Stimulated activated CD4-positive, alpha-beta T cell treated with anti-CD3 and anti-CD28 coated beads, Interleukin-1b, Interleukin-23, amount 100 ng/mL, for 24 hours (primary cell): ENCODE measurements at places on chromosomes 6 and 20.

GRCh38 chr20:49979030-49979832 lies 3.5 kb upstream of the SNAI1 start:
- peak; percentile 43 for DNase-seq

- no peak for DNase-seq
Measured at GRCh38 chr20:14790190-14790589, 452.8 kb upstream of the FLRT3 start.

GRCh38 chr6:32603888-32604287 lies 14.2 kb upstream of the HLA-DRB1 start:
- no peak for DNase-seq

DNA sequence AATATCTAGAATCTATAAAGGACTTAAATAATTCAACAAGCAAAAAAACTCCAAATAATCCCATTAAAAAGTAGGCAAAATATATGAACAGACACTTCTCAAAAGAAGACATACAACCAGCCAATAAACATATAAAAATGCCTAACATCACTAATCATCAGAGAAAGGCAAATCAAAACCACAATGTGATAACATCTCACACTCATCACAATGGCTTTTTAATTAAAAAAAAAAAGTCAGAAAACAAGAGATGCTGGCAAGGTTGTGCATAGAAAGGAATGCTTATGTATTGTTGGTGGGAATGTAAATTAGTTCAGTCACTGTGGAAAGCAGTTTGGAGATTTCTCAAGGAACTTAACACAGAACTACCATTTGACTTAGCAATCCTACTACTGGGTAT lies 979.6 kb upstream of the MAP3K7 start:
- no peak for DNase-seq

DNA sequence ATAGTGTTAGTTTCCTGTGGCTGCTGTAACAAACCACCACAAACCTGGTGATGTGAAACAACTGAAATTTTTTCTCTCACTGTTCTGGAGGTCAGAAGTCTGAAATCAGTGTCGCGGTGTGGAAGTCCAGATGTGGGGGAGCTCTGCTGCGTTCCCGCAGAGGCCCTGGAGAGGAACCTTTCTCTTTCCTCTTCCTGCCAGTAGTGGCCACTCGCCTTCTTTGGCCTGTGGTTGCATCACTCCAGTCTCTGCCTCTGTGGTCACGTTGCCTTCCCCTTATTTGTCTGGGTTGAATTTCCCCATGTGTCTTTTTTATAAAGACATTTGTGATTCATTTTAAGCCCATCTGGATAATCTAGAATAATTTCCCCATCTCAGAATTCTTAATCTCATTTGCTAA lies 295.5 kb upstream of the FLRT3 start:
- no peak for DNase-seq

DNA sequence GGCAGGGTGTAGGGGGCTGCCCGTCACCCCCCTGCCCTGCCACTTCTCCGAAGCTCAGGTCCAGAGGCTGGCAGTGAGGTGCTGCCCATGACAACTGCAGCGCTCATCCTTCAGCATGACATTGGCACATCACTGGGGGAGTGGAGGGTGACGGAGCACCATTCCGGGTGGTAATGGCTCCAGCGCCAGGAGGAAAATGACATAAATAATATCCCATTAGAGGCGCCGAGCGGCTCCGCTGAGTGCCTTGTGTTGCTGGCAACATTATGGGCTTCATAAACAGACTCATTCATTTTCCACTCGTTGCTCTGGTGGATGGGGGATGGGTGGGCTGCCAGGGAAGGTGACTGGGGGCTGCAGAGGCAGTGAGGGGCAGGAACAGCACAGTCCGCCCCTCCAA lies 56.9 kb upstream of the CTNNBL1 start:
- no peak for DNase-seq
